ENCODE measurements at places on chromosomes 11 and 22.

DNA sequence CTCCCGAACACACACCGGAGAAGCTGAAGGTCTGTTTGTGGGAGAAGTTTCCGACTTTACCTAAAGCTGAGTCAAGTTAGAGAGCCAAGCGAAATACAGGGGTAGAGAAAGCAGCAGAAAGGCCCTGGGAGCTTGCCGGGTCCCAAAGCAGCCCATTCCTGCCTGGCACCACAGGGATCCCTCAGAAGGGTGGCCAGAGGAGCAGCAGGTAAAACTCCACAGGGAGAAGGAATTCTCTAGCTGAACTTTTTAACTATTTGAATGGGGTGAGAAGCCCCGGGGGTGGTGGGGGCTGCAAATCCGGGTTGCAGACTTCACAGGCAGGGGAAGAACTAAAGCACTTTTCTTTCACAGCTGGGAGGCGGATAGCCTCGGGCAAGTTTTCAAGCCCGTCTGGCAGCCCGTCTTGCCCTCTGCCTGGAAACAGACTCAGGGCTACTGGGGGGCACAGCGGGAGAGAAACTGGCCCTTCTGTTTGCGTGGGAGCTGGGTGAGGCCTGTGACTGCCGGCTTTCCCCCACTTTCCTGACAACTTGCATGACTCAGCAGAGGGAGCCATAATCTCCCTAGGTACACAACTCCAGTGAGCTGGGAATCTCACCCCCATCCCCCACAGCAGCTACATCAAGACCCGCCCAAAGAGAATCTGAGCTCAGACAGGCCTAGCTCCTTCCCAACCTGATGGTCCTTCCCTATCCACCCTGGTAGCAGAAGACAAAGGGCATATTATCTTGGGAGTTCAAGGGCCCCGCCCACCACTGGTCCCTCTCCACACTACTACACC lies 311.0 kb downstream of the SBF2 start:
- DNase-seq: peak; percentile 34

GRCh38 chr11:74695705-74696280 lies 35.4 kb downstream of the CHRDL2 start:
- DNase-seq: no peak

DNA sequence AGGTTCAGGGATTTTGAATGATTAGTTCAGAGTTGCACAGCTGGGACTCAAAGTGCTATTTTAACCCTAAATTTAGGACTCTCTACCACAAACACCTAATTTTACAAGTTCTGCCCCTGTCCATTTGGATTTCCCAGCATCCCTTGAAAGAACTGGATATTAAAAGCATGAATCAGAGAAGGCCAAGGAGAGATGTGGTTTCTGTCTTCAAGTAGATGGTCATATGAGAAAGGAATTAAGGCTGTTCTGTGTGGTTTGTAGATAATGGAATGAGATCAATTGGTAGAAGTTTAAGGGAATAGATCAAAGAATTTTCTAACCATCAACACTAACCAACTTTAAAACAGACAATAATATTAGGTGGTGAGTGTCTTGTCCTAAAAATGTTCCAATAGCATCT lies 106.4 kb upstream of the TENM4 start:
- DNase-seq: no peak

DNA sequence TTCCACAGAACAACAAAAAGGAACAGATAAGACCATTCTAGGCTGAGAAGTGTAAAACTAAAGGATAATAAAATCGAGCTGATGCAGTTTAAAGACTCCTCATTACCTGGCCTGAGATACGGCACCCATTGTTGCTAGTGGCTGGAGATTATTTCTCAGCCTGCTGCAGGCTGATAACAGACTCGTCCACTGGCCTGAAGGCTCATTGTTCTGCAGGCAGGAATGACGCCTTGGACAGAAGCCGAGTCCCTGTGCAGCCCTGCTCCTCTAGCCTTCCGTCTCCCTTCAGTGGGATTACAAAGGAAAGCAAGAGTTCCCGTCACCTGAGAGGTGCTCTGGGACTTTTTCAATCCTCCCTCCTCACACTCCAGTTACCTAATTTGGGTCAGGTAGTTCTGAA lies 1065.3 kb downstream of the OPCML start:
- no peak for DNase-seq

GRCh38 chr11:119202554-119202953 lies 3.6 kb upstream of the CBL start:
- no peak for DNase-seq

Measured in adipocyte (in vitro differentiated cells).